Cardiac muscle cell (in vitro differentiated cells and primary cell): ENCODE measurements at places on chromosomes 16 and 17. TPM values are rescaled to one million over a fixed set of nuclear protein-coding genes. Genes with fewer than 3 reads are reported as not detected.
A peak's percentile ranks its signal among the peaks of the same experiment; 100 is the strongest.

The STAT5B gene
- 35.8 and 62.4 TPM in 2 replicates for total RNA-seq

The VWA3A gene
- 0.24 TPM in 1 of 2 replicates, not detected in the other for total RNA-seq

DNA sequence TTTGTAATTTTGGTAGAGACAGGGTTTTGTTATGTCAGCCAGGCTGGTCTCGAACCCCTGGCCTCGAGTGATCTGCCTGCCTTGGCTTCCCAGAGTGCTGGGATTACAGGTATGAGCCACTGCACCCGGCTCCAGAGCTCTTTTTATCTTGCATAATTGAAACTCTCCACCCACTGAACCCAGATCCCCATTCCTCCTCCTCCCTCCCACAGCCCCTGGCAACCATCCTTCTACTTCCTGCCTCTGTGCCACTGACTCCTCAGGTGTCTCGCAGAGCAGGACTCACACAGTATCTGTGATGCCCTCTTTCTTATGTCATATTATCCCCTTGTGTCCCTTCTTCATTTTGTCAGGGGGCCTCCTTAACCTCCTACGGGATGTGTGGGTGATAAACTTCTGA lies 340.7 kb downstream of the SLC39A11 start:
- no peaks in the 10 kb centered on the region for H3K27me3 ChIP-seq
- no peak overlapping the region for H3K4me3 ChIP-seq
- no peaks in the 10 kb centered on the region for H3K4me1 ChIP-seq
- no peak for DNase-seq
- no peak overlapping the region for H3K27ac ChIP-seq
- no peaks in the 10 kb centered on the region for H3K36me3 ChIP-seq

The NPIPA8 gene
- 0.39 TPM in 1 of 2 replicates, not detected in the other for total RNA-seq

- DNase-seq: no peak
- peaks cover 57% of the 10 kb centered on the region for H3K27me3 ChIP-seq
- no peak overlapping the region for H3K4me3 ChIP-seq
- no peaks in the 10 kb centered on the region for H3K36me3 ChIP-seq
- H3K27ac ChIP-seq: no peak overlapping the region
These were observed 88.6 kb downstream of the MYH11 start for GRCh38 chr16:15768201-15768600.

The TBC1D3K gene
- total RNA-seq: not detected in 2 replicates

GRCh38 chr16:90018652-90019542 lies at the start of gene DBNDD1:
DBNDD1 (minus strand) TSS chr16:90019456; CDS start chr16:90019341, 115 bp downstream.
- H3K4me1 ChIP-seq: peaks cover 11% of the 10 kb centered on the region
- H3K27me3 ChIP-seq: peaks cover 38% of the 10 kb centered on the region
- H3K4me3 ChIP-seq: peak within 1 kb of the TSS; percentile 68
- no peak within 1 kb of the TSS for H3K27ac ChIP-seq
- H3K36me3 ChIP-seq: no peaks in the 10 kb centered on the region
- DNase-seq: peak; percentile 27

The SYNGR3 gene
- total RNA-seq: 27.2 and 28.5 TPM in 2 replicates

- no peak overlapping the region for H3K27ac ChIP-seq
- no peaks in the 10 kb centered on the region for H3K36me3 ChIP-seq
- no peaks in the 10 kb centered on the region for H3K4me1 ChIP-seq
- no peak for DNase-seq
- H3K4me3 ChIP-seq: no peak overlapping the region
These were observed 56.1 kb downstream of the NT5M start for GRCh38 chr17:17359271-17359670.

The GRB2 gene
- 113 and 198 TPM in 2 replicates for total RNA-seq

The FXR2 gene
- 65.0 and 69.2 TPM in 2 replicates for total RNA-seq

DNA sequence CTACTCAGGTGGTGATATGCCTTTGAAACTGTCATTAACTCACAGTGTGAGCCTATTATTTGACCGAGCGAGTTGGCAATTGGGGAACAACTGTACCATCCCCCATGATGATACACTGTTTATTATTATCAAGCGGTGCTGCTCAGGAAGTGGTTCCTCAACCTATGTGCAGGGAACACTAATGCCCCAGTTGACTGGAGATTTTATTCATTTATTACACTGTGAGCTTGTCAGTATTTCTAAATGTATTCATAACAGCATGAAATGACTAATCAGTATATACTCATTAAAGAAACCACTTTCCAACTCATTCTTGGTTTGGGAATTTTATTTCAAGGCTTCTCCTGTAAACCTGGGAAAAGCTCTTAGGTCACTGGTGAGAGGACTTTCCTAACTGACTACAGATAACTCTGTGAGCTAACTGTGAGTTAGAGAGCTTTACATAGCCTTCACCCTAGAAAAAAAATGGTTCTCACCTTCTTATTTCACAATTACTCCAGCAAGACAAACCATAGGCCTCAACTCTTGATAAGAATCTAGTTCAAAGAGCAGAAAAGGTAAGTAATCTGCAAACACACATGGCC lies 42.4 kb downstream of the NXPH3 start:
- H3K4me3 ChIP-seq: no peak overlapping the region
- no peaks in the 10 kb centered on the region for H3K27me3 ChIP-seq
- DNase-seq: no peak

DNA sequence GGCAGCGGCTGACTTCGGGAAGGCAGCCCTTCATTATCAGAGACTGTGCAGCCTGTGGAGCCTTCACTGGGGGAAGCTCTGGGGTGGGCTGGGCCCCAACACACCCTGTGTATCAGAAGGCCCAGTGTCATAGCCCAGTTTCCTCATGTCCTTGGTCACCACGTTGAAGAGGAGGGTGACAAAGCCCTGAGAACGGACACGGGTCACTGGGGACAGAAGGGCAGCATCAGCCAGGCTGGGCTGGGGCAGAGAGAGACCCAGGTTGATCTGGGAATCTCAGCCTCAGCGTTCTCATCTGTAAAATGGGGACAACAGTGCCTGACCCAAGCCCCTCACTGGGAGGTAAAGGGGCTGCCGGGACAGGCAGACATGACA lies 19.3 kb downstream of the B9D1 start:
- no peaks in the 10 kb centered on the region for H3K36me3 ChIP-seq
- H3K4me3 ChIP-seq: no peak overlapping the region
- no peaks in the 10 kb centered on the region for H3K27me3 ChIP-seq
- peak overlapping the region; percentile 85 for H3K27ac ChIP-seq
- peaks cover 11% of the 10 kb centered on the region for H3K4me1 ChIP-seq

- H3K27me3 ChIP-seq: no peaks in the 10 kb centered on the region
- no peak for DNase-seq
- H3K4me1 ChIP-seq: peaks cover 19% of the 10 kb centered on the region
- H3K4me3 ChIP-seq: no peak overlapping the region
These were observed 167.0 kb downstream of the COPRS start for GRCh38 chr17:31692027-31692426.

The OR3A3 gene
- not detected in 2 replicates for total RNA-seq

DNA sequence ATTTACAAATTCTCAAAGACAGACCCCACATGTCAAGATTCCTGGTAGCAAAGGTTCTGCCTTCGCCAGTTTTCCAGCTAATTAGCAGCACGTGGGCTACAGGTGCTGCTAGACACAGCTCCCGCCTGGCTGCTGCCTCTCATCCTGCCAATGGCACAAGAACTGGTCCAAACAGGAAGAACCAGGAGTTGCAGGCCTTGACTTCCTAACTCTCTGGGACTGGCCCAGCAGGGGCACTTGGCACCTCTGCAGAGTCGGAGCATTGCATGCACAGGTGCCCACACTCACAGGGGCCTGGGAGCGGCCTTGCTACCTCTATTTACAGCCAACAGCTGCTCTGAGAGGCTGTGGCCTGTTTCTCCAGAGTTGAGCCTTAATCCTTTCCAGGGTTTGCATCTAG lies 39.6 kb downstream of the TK2 start:
- no peak overlapping the region for H3K27ac ChIP-seq
- H3K36me3 ChIP-seq: no peaks in the 10 kb centered on the region
- no peak overlapping the region for H3K4me3 ChIP-seq
- no peaks in the 10 kb centered on the region for H3K4me1 ChIP-seq
- H3K27me3 ChIP-seq: no peaks in the 10 kb centered on the region
- DNase-seq: no peak

The RAPGEFL1 gene
- total RNA-seq: 7.1 and 12.2 TPM in 2 replicates
